ENCODE measurements at places on chromosomes 12 and 14.
A peak's percentile ranks its signal among the peaks of the same experiment; 100 is the strongest.

- DNase-seq, result no peak
Observed at GRCh38 chr14:73266317-73266716, 29.0 kb downstream of the PAPLN start.

GRCh38 chr12:115774148-115774895, 503.2 kb downstream of the MED13L start:
- no peak for DNase-seq

DNA sequence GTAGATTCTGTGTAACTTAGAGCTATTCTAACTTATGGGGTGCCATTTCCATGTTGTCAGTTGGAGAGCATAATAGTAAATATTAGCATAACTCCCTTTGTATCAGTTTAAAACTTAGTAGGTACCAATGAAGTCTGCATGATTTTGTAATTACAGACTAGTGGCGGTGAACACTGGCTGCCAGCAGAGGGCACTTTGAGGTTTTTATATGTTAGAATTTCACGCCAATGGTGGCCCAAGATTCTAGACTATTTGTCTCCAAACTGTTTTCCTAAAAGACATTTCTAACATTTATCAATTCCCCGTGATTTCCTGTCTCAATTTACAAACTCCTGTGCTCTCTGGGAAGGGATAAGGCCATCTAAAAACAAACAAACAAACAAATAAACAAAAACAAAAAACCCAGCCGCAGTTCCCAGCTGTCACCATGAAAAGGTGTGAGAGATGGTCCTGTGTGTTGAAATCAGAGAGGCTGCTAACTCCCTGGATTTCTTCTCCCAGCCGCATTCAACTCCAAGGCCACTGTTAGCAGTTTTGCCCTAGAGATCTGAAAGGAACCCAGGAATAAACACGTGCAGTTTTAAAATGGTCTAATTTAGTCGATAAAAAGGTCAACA, 57.6 kb downstream of the BRMS1L start:
- peak; percentile 32 for DNase-seq

- DNase-seq, result no peak
Observed at GRCh38 chr12:12654691-12655460, 41.1 kb downstream of the GPR19 start.

DNA sequence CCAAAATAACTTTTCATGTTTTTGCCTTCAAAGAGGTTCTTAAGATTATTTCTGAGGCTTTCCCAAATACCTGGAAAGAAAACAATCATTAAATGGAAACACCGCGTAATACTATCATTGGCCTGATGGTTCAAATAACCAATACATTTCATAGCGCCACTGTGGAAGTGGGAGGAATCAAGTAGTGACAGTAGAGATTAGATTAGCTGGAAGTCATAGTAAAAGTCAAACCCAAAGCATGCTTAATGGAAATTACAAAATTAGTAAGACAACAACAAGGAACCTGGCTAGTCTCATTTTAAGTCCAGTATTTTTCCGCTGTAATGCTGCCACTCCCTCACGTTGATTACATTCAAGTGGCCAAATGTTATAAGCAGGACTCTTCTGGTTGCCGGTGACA, 41.5 kb upstream of the PLEKHG7 start:
- no peak for DNase-seq

DNA sequence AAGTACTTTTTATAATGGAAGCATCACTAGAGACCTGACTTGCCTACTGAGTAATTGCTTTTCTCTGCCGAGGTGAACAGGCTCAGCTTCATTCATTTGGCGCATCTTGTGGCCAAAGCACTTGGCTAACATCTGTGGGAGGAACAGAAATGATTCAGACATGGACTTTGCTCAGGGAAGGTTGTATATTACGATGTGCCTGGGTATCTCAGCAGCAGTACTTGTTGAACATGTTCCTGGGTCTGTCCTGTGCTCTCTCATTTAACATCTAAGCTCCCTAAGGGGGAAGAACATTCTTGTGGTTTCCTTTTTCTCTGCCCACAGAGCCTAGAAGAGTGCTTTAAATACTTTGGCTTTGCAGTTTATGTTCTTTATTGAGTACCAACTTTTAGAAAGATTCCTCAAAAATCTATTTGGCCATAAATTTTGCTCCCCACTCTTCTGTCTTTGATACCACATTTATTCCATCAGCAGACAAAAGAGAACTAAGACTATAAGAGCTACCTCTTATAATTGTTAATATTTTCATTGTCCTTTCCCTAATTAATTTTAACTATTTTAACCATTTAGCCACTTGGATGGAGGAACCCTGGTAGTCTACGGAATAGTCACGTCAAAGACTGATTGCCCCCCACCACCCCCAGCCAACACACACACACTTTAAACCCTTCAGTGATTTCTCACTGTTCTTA, 101.2 kb upstream of the EGLN3 start:
- no peak for DNase-seq

DNA sequence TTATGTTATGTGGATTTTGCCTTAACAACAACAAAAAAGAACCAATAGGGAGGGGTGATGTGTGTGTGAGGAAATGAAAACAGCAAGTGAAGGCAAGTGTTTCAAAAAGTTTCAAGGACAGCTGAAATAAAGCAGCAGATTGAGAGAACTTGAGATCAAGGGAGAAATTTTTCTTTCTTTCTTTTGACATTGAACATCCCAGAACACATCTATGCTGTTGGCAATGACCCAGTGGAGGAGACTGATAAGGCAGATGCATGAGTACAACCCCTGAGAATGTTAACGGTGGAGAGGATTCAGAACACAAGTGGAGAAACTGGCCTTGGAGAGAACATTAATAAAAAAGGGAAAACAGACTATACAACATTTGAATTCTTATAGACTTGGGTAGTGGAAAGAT, 2.9 kb downstream of the LLPH start:
- DNase-seq, result no peak

DNA sequence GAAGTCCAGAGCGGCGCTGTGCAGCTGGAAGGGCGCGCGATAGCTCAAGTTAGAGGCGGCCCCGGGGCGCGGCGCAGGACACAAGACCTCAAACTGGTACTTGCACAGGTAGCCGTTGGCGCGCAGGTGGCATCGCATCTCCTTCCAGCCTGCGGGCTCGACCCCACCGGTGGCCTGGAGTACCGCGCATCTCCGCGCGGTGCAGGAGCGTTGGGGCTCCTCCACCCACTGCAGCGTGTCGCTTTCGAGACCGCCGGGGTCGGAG, 553 bp downstream of the CLEC14A start:
- peak; percentile 34 for DNase-seq

DNA sequence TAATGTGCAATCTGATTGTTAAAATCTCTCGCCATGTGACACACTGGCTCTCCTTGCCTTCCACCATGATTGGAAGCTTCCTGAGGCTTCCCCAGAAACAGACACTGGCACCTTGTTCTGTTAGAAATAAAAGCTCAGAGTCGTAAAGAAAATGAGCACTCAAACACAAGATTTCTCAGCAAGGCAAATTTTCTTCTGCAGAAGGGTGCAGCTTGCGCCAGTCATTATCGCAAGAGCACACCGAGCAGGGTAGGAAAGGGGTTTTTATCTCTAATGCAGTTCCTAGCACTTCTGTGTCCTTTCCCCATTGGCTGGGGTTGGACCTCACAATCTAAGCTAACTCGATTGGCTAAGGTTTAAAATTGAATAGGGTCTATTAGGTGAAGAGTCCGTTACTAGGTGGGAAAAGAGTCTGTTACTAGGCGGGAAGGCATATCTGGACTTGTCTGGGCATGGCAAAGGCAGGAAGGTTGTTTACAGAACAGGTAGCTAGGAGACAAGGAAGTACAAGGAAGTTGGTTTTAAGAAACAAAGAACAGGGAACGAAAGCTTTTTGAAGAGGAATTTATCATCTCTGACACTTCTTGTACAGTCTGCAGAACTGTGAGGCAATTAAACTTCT, 62.6 kb upstream of the BICD1 start:
- no peak for DNase-seq

- DNase-seq, result no peak
Observed at GRCh38 chr12:105329926-105330282, 587 bp upstream of the C12orf75 start.

DNA sequence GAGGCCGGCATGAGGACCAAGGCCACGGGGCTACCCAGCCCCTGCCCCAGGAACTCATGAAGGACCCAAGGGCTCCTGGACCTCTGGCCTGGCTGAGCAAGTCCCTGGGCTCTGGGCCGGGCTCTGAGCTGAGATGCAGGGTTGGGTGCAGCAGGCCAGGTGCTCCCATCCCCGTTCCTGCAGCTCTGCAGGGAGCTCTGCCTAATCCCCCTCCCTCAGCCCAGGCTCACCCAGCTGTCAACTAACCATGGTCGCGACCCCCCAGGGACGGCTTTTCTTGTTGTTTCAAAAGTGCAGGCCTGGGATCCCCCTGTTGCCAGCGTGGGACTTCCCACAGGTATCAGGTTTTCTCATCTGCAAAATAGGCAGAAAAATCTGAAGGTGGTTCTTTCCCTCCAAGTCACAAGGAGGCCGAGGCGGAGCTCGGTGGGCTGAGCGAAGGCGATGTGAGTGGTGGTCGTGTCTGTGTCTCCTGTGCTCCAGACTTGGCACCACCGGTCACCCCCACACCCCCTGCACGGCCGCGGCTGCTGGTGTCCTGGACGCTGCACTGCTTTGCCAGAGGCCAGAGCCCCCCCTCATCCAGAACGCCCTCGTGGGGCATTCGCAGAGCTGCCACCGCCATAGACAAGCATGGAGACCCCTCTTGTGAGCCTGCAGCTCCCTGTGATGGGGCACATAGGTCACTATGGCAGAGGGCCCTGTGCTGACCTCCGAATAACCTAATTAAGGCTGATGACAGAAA, 22.5 kb upstream of the GALNT9 start:
- no peak for DNase-seq

DNA sequence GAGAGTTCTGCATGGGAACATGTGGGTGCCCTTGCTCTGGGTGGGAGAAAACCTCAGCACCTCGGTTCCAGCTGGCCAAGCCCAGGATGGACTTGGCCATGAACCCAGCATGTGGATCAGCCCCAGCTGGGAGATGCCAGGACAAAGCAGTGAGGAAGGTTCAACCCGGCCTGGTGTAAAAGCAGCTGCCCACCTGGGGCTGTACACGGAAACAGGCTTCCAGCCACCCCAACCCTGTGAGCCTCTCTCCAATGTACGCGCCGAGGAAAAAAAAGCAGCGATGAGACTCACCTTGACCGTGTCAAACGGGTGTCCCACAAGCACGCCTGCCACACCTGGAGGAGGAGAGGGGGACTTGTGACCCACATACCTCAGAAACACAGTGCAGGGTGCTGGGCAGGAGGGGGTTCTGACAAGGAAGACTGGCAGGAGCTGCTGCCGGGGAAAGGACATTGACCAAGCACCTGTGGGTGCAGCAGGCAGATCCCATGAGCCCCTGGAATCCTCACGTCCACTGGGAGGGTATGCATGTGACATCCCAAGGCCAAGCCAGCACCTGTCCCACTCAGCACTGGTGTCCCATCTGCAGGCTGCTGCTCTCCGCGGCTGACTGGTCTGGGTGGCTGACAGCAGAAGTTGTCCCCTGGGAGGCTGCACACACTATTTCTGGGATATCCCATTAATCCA, 7.5 kb downstream of the SLC25A29 start:
- DNase-seq, result no peak

- DNase-seq, result no peak
Observed at GRCh38 chr14:74652541-74652940, 40.5 kb upstream of the LTBP2 start.

GRCh38 chr12:82841487-82841904, 154.8 kb downstream of the TMTC2 start:
- DNase-seq, result no peak

- DNase-seq, result no peak
Observed at GRCh38 chr12:64999148-64999425, 122.0 kb downstream of the WIF1 start.
